Suppressor macrophage treated with lipopolysaccharide for 1 hour (primary cell): ENCODE measurements at places on chromosomes 4 and X.

- peak; percentile 94 for DNase-seq
These were observed 293.1 kb downstream of the CAMK2D start for GRCh38 chr4:113468165-113469022.

DNA sequence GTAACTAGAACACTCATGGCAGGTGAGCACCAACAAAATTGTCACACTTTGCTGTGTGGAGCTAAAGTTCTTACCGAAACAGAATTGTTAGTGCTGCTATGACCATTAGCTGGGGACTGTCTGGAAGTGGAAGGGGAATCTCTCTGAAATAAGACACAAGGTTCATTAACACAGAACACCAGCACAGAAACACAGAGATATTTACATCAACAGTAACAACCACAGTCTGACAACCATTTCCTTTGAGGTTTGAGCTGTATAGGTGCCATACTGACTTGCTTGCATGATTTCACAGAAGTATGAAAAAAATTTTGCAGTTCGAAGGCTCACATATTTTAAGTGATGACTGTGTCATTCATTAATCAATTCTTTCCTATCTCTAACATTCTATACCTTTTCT lies 109.8 kb downstream of the NYX start:
- DNase-seq: no peak

- no peak for DNase-seq
These were observed 3.4 kb downstream of the SPATA4 start for GRCh38 chr4:176191974-176192373.

DNA sequence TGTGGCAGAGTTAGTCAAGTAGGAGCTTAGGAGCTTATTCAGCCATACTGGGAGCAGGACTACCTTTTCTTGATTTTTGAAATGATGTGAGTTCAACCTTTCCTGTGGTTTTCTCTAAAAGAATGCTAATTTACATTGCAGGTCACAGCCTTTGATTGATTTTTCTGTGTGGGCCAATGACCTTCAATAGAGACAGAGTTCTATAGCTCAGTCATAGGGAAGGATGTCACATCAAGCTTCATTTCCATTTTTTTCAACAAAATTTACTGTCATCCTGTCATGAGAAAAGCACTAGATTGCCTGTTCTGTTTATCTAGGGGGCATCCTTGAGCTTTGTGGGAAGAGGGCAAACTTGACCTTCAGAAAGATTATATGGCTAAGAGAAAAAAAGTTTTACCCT lies 448.7 kb downstream of the MID1IP1 start:
- no peak for DNase-seq

DNA sequence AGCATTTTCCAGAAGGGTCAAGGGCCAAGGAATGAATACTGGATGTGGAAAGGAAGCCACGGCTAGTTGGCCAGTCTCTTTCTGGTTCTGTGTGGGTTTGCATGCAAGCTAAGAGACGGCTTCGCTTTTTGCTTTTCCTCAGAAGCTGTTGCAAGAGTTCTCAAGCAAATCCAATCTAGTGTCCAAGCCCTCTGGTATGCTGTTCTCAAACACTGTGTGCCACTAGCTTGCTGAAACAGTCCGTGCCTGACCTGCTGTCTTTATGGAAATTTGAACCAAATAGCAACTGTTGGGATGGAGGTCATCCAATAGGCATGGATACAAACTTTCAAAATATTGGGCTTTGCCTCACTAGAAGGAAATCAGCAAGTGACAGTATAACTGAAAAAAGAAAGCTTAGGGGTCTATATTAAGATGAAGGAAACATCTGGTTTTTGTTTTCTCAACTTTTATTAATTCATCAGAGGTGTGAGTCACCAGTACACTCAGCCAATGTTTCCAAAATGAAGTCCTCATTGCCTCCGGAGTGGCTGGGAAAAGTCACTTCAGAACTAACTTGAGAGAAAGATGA lies 70.5 kb downstream of the SLC9A6 start:
- peak; percentile 19 for DNase-seq

DNA sequence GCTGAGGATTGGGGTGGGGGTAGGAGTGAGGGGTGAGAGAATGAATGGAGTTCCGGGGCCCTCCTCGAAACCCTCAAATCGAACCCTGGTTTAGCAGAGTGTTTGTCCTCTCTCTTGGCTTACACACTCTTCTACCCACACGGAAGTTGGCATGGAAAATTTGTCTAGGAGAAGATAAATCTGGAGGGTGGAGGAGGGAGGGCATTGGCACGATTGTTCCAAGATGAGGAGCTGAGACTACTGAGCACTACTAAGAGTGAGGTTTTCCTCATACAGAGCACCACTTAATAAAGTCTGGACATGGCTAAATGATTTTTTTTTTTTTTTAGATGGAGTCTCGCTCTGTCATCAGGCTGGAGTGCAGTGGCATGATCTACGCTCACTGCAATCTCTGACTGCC lies 33.4 kb downstream of the AKAP4 start:
- DNase-seq: no peak

- DNase-seq: no peak
These were observed 7.3 kb downstream of the FOXP3 start for GRCh38 chrX:49257074-49257790.

DNA sequence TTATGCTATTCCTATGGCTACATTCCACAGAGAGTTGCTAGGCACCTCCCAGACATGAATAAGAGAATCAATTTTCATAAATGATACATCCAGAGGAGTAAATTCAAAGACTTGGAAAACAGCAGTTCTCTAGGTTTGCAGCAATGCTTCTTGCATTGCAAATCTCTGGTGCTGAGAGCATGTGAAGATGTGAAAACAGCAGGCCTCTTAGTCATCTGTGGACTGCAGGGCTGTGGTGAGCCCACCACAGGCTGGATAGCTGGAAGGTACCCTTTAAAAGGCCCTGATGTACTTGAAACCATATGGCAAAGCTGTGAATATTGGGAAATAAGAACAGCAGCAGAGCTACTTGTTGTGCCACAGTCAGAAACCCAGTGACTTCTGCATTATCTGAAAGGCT lies 2135.9 kb downstream of the ARAP2 start:
- DNase-seq: no peak
